H1 (cell line): ENCODE measurements at places on chromosomes 11 and 22. TPM values are rescaled to one million over a fixed set of nuclear protein-coding genes. Genes with fewer than 3 reads are reported as not detected.

GRCh38 chr11:126336671-126337101 lies 18.8 kb upstream of the ST3GAL4 start:
- DNase-seq = no peak

DNA sequence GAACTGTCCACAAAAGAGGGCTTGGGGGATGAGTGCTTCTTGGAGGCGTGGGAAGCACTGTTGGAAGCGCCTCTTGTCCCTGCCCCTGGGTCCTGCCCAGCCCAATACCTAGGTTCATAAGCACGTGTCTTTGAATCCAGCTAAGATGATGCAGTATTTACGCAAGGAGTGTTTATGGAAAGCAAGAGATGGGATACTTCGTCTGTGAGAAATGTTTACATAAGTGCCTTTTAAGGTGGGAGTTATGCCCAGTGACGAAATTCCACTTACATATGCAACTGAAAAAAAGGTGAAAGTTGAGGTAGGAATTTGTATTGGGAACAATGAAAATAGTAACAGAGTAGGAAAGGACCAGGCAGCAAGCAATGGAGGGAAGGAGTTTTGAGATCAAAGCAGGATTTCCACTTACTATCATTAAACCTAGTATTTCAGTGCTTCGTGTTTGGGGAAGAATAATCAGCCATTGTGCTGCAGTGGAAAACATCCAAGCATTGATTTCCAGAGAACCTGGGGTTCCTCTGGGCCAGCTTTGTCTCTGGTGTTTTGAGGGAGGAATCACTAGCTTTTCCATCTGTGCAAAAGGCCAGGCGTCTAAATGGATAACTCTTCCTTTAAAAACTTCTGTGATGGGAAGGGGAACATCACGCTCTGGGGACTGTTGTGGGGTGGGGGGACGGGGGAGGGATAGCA lies 115.3 kb upstream of the TTC12 start:
- DNase-seq = no peak

GRCh38 chr11:5486421-5486820 lies 2.1 kb upstream of the OR52D1 start:
- DNase-seq = no peak

CDC42EP2 gene
- total RNA-seq = 11.7 and 11.8 TPM in 2 replicates

GRCh38 chr11:117807482-117808327 lies 10.7 kb upstream of the DSCAML1 start:
- DNase-seq = no peak

GRCh38 chr22:25551396-25551795 lies 13.1 kb upstream of the GRK3 start:
- DNase-seq = no peak
